ENCODE measurements at places on chromosomes 4 and X. TPM values are rescaled to one million over a fixed set of nuclear protein-coding genes. Genes with fewer than 3 reads are reported as not detected.
A peak's percentile ranks its signal among the peaks of the same experiment; 100 is the strongest.

DNA sequence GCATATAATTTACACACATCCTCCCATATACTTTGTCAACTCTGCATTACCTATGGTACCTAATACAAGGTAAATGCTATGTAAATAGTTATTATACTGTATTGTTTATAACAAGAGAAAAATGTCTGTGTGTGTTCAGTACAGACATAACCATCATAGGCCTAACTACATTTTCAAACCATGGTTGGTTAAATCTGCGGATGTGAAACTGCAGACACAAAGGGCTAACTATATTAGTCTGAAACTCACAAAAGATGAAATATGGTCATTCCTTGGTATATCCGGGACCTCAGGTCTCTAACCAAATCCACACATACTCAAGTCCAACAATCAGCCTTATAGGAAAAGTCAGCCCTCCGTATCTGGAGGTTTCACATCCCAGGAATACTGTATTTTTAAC, 13.5 kb downstream of the MAPK10 start:
- no peak for DNase-seq

DNA sequence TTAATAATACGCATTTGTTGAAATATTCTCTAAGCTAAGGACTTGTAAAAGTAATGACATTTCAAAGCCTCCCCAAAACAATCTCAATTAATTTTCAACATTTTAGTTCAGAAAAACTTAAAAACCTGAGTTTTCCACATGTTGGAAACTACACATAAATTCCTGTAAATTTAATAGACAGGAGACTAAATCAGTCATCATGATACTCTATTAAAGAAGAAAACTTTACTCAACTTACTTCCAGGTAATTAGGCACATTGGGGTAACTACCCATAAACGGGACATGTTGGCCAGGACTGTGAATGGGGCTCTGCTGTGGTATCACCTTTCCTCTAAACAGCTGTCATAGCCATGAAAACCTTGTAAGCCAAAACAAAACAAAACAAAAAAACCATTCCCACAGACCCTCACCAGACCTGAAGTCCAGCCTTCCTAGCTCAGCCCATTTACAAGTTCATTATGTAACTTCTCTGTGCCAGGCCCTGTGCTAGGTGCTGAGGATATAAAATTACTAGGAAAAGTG, 96.4 kb upstream of the SMIM10 start:
- DNase-seq = no peak

DNA sequence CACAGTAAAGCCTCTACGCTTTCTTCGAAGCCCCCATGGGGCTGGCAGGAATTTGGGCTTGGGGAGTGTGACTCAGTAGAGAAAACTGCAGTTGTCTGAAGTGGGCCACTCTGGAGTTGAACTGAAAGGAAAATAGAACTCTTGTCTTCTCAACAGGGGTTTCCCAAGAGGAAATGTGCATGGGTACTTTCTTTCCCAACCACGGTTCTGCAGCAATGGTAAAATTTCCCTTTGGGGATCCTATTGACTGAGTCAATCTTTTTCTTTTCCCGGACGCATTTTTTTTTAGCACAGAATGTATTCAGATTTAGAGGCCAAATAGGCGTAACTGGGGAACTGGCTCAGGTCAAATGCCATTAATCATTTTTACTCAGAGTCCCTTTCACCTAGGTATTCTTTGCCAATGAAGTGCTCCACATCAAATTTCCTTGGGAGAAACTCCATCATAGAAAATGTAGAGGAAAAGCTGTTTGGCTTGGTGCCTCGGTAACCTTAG, 269.3 kb downstream of the STIM2 start:
- no peak for DNase-seq

DNA sequence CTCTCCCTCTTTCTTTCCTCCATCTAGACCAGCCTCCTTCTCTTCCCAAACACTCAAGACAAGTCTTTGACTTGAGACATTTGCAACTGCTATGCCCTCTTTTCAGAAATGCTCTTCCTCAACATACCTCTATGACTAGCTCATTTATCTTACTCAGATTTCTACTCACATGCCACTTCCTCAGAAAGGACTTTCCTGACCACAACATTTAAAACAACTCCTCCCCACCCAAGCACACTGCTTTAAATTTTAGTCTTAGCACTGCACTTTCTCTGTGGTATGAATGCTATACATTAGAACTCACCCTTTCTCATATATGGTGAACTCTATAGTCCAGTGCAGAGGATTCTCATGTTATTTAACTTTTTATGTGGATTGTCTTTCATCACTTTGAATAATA, 28.4 kb upstream of the SULT1E1 start:
- DNase-seq = no peak

DNA sequence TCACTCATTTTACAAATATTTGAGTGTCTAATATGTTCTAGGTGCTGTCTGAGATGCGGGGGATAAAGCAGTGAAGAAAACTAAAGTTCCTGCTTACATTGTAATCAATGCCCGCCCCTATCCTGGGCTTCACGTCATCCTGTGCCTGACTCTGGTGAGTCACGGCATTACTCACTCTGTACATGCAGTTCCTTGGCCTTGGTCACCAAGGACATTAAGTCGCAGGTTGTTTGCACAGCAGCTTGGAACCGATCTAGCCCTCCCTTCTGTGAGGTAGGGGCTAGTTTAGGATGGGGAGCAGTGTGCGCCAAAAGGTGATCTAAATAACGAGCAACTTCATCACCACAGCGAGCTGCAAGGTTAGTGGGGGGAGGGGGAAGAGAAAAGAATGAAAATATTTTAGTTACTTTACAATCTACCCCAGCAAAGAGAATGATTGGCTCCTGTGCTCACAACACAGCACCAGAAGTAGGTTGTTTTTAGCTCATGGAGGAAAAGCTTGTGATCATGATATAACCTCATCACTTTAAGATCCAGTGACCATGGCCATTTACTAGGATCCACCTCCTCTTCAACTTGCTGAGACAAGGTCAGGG, 48.0 kb upstream of the HDAC8 start:
- peak; percentile 90 for DNase-seq

DNA sequence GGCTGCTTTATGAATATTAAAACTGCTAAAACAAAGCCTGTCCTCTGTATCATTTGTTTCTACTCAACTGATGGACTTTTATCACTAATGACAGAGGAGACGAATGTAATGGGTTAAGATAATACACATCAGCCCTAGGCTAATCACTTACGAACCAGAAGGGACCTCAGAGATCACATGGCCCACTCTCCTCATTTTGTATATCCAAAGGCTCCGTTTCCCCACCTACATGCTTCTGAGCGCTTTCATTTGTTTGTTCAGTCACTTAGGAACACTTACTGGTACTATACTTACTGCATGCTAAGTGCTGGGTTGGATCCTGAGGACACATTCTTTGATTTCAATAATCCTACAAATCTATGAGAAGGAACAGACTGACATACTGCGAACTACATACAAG, 169.3 kb downstream of the CEP135 start:
- DNase-seq = no peak

GRCh38 chr4:16082426-16083240, 1.2 kb downstream of the PROM1 start:
- DNase-seq = no peak

DNA sequence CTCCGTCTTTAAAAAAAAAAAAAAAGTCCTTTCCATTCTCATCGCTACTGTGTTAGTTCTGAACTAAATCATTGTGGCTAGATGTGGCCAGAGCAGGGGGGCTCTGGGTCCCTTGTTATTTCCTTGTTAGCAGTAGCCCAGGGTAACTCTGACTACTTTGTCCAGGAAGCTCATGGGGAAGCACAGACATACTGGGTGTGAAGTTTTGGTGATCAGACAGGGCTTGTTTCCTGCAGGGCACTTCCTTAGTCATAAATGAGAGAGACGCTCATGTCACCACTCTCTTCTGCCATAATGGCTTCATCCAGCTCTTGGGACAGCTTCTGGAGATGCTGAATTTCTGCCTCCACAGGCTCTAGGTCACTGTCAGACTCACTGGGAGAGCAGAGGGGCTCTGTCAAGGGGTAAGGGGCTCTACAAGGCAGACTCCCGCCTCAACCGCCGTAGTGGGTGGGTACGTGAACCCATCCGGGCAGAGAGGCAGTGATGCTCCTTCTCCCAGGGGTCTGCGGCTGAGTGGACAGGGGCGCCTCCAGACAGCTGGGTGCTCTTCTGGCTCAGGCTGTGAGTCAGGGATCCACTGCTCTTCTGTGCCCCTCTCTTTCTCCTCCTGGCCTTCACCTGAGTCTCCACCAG, 12.9 kb downstream of the STIM2 start:
- DNase-seq = no peak

DNA sequence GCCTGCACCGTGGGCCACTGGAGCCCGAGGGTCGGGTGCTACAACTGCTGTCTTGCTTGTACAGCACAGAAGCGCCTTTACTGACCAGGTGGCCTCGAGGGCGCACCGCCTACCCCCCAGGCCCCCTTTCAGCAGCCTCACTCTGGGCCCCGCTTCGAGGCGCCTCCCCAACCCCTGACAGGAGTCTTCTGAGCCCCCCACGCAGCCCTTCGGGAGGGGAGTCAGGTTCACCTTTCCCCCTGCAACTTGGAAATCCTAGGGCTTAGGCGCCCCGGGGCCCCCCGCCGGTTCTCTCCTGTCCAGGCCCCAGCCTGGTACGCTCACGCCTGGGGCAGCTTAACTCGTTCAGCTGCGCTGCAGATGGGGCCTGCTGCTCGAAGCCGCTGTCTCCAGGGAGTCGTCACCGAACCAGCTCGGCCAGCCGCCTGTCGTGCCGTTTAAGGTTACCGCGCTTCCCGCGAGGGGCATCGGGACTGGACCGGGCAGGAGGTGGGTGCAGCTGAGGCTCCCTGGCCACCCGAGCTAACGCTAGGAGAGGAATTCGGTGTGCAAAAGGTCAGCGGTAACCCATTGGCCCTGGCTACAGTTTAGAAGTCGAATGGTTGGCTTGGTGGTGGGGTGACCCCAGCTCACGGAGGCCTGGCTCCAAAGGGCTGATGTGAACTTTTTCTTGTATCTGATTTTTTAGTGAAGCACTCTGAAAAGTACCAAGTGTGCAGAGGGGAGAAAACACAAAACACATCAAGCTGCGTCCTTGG, 58.9 kb upstream of the BCOR start:
- DNase-seq = no peak

Gene HTN3
- total RNA-seq = not detected

Gene IL1RAPL1
- total RNA-seq = 0.59 TPM

Gene GPR101
- total RNA-seq = not detected

Gene SMIM31
- total RNA-seq = not detected

Gene ARX
- total RNA-seq = 0.15 TPM

Gene SHISA3
- 0.18 TPM for total RNA-seq

Gene RAB33A
- 2.2 TPM for total RNA-seq

Gene HDX
- total RNA-seq = 5.3 TPM

Gene ALB
- 21.3 TPM for total RNA-seq
